HL-60 (cell line): ENCODE measurements at places on chromosomes 1 and 21.

DNA sequence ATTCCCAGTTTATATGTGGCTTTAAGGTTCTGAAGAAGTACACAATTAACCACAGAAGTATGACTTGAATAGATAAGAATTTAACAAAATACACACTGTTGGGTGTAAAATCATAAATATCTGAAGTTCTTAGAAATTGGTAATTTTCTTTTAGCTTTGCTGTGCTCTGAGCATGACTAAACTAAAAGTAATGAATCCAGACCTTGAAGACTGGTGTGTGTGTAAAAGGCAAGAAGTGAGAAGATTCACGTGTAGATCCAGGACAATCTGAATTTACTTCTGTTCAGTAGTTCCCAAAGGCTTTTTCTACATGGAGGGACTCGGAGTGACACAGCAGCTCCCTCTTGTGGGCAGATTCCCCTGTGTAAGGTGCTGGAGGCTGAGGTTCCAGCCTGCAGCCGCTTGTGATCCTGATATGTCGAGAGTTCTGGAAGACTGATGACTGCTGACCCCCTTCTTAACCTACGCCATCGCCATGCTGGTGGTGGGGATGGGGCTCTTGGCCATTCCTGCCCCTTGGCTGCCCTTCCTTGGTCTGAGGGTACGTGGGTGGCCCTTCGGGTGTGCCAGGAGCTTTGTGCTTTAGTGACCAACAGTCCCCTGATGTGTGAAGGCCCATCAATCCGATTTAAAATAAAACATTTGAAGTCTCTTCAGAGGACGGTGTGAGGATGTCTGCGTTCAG, 62.7 kb downstream of the ADARB1 start:
- DNase-seq, result peak; percentile 79

DNA sequence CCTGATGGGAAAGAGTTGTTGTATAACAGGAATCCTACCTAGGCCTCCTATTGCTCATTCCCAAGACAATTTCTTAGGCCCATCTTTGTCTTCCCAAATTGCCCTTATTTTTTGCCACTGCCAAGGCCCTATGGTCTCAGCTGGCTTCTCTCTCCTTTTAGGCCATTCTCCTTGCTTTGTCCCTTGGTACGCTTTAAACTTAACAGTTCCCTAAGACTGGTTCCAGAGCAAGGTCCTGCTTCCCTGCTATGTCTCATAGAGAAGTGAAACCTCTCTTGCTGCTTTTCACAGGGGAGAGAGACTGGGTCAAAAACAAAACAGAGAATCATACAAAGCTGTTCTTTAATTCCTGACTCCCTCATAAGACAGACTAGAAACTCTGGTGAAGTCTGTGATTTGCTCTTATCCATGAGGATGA, 77.1 kb downstream of the XCL2 start:
- DNase-seq, result no peak

- no peak for DNase-seq
Measured at GRCh38 chr1:166089804-166090203, 77.0 kb downstream of the FAM78B start.

GRCh38 chr1:151888972-151889570, 20.2 kb downstream of the THEM4 start:
- DNase-seq, result no peak

DNA sequence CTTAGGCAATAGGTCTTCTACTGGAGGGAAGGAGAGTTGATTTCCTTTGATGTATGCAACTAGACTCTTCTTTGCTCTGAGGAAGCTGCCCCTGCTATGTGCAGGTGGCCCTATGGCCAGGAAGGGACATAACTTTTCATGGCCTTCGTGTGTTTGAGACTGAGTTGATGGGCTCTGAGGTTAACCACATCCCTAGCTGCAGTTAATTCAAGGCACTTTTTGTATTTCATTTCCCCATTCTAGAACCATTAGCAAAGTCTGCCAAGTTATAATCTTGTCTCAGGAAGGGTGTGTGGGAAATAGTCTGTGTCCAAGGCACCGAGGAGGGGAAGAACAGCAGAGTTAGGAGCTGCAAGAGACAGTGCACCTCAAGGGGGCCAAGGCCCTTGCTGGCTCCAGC, 2.5 kb downstream of the FCRL4 start:
- peak; percentile 65 for DNase-seq

DNA sequence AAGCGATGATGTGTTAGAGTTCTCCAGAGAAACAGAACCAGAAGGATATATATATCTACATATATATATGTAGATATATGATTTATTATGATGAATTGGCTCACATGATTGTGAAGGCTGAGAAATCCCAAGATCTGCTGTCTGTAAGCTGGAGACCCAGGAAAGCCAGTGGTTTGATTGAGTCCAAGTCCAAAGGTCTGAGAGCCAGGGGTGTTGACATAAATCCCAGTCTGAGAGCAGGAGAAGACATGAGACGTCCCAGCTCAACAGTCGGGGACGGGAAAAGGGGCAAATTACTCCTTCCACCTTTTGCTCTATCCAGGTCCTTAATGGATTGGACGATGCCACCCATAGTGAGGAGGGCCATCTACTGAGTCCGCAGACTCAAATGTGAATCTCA, 126.6 kb downstream of the PRDM2 start:
- DNase-seq, result no peak

- no peak for DNase-seq
Measured at GRCh38 chr21:20187028-20187427, 811.2 kb upstream of the NCAM2 start.

GRCh38 chr1:67576474-67576873, 108.5 kb upstream of the GADD45A start:
- no peak for DNase-seq

DNA sequence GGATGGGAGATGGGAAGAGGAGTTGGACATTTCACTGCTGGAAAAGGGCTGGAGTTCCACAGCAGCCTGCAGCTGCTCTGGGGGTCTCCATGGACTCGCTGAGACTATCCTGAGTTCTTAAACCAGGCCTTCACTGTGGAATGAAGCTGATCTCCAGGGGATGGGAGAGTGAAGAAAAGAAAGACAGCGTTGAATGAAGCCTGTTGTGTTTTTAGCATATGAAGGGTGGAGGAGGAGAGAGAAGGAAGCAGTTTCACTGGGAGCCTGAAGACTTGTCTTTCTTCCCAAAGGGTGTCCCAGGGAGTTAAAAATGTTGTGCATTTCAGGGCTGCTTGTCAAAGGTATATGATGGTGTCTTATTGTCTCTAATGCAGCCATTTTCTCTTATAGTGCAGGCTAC, 9.2 kb downstream of the ROR1 start:
- DNase-seq, result no peak

DNA sequence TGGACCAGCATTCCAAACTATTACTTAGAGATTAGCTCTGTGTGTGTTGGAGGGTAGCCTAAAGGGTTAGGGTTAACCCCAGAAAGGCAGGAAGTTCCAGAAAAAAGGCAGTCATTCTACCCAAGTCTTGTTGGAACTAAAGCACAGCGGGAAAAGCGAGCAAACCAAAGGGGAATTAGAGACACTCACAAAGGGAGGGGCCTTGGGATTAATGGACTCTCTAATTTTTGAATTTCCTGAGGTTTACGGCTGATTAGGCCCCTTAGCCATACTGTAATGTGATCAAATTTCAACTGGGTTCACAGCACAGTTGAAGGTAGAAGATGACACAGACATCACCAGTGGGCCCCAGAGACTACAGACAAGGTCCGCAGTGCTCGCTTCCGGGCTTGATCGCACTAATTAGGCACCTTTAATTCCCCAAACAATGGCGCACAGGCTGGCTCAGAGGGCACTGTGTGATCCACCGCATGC, 28.3 kb downstream of the CAPZB start:
- no peak for DNase-seq

DNA sequence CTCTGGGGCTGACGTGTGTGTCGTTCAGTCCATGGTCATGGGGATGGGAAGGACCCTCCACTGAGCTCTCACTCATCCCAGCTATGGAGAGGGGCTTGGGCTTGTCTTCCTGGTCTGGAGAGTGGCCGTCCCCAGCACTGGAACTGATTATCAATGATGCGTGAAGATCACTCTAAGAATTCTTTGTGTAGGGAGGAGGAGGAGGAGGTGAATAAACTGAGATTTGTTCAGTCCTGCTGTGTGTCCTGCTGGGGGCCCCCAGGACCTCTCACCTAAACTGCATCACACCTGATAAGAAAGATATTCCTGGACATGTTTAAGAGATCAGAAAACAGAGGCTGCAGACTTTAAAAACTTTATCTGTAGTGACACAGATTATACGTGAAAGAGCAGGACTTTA, 21.2 kb downstream of the RHOU start:
- DNase-seq, result no peak

GRCh38 chr1:28173980-28174297, 2.6 kb downstream of the PTAFR start:
- DNase-seq, result no peak

DNA sequence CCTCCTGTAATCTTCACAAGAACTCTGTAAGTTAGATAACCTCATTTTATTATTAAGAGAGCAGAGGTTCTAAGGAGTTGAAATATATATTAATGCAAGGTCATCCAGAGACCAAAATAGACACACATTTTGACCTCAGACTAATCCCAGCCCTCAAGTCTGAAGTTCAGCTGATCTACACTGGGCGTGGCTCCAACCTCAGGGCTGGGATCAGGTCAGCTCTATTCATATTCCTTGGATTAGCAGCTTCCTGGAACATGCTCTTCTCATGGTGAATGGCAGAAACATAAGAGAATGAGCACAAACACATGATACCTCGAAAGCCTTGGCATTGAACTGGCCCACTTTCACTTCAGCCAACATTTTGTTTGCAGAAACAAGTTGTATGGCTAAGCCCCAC, 200.8 kb upstream of the ST6GALNAC5 start:
- DNase-seq, result no peak

GRCh38 chr1:210464519-210465039, 135.9 kb downstream of the HHAT start:
- DNase-seq, result no peak

- peak; percentile 1 for DNase-seq
Measured at GRCh38 chr1:230459465-230459864, 33.3 kb upstream of the PGBD5 start.

DNA sequence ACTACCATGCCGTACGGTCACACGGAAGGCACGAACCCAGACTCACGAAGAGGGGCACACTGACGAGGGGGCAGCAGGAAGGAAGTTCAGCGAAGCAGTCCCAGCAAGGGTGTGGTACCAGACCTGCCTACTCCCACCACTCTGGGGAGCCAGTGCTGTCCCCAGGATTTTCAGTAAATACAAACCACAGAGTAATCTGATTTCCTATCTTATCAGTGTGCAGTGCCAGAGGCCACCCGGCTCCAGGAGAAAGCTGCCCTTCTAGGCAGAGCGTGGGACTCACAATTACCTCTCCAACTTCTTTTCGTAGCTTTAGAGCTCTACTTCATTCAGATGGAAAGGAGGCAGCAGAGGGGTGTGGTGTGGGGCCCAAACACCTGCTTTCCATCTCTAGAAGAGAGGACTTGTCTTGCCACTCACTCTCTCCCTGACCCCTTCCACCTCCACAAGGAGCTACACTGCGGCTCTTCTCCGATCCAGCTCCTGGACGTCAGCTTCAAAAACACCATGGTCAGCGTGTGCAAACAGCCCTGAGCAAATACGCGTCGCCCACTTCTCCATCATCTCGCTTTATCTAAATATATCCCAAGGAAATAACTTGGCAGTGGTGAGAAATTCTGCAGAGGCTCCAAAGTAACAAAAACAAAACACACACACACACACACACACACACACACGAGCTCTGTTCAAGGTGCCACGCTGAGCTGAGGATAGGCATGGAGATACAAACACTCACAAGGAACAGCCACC, 98.5 kb downstream of the MRPL37 start:
- DNase-seq, result no peak

DNA sequence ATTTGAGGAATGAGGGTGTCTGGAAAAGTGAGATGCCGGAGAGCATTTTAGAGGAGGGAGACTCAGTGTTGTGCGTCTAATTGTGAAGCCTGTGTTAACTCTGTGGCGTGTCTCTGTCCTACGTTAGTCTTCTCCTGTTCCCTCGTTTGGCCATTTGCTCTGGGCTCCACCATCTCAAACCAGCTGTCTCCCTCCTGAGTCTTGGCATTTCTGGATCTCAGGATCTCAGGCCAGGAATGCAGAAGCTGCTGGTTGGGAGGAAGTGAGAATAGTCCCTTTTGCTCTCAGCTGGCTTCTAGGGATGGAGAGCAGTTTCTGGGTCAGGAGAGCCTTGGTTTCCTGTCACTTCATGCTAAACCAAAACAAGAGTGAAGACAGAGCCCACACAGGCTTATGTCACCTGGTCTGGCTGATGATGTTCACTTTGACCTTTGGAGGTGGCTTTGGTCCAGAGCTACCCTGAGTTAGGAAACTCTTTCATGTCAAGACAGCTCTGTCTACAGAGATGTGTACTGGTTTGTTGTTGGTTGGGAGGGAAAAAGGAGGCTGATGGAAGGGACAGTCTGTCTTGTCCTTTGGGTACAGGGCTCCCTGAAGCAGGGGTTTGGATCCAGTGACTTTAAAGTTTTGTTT, 859 bp downstream of the NFASC start:
- DNase-seq, result no peak

GRCh38 chr1:77319036-77319705, 37.4 kb downstream of the AK5 start:
- no peak for DNase-seq

GRCh38 chr1:224132901-224133300, 19.0 kb downstream of the FBXO28 start:
- DNase-seq, result no peak

DNA sequence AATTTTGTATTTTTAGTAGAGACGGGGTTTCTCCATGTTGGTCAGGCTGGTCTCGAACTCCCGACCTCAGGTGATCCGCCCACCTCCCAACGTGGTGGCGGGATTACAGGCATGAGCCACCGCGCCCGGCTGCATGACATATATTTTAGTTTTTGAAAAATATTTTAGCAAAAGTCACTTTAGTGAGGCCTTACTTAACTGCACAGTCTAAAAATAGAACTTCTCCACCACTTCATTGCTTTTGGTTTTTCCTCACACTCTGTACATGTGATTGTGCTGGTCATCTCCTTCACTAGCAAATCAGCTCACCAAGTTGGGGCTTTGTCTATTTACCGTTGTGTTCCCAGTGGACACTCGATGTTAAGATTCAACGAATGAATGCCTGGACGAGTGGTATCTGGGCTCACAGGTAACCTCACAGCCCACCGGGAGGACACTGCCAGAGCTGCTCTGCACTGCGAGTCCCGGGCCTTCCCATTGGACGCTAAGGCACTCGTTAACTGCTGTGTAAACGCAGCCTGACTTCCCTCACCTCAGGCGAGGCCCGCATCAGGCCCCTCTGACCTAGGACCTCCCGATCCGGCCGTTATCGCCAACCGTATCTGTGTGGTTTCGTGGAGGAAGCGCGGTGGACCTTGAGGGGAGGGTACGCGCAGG, 14.0 kb upstream of the ZNF692 start:
- peak; percentile 63 for DNase-seq

GRCh38 chr21:29712818-29713217, 227.0 kb downstream of the GRIK1 start:
- no peak for DNase-seq

GRCh38 chr1:209364716-209365115, 218.8 kb upstream of the CAMK1G start:
- DNase-seq, result no peak

GRCh38 chr1:238485057-238485911, 594.6 kb upstream of the ZP4 start:
- no peak for DNase-seq

GRCh38 chr1:25807480-25808390, 7.7 kb downstream of the SELENON start:
- no peak for DNase-seq

- no peak for DNase-seq
Measured at GRCh38 chr1:193031431-193031830, 27.7 kb downstream of the UCHL5 start.
